Progenitor cell of endocrine pancreas (in vitro differentiated cells): ENCODE measurements at places on chromosomes 6 and 20.

DNA sequence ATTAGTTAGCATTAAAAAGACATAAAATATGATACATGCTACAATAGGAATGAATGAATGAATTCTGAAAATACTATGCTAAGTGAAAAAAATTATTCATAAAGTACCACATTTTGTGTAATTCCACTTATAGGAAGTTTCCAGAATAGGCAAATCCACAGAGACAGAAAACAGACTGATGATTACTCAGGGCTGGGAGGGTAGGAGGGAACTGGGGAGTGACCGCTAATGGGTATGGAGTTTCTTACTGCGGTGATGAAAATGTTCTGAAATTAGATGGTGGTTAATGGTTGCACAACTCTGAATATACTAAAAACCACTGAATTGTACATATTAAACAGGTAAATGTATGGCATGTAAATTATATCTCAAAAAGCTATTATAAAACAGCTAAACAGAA is 22.6 kb downstream of the FERMT1 start:
- no peaks in the 10 kb centered on the region for H3K27me3 ChIP-seq
- no peak overlapping the region for H3K27ac ChIP-seq
- DNase-seq, result no peak

GRCh38 chr20:63058696-63059335 is 52.1 kb upstream of the BHLHE23 start:
- H3K27me3 ChIP-seq, result peaks cover 32% of the 10 kb centered on the region
- no peak overlapping the region for H3K4me3 ChIP-seq
- no peak for DNase-seq
- H3K4me1 ChIP-seq, result no peaks in the 10 kb centered on the region
- no peak overlapping the region for H3K27ac ChIP-seq
- H3K36me3 ChIP-seq, result no peaks in the 10 kb centered on the region

- H3K27me3 ChIP-seq, result no peaks in the 10 kb centered on the region
- no peaks in the 10 kb centered on the region for H3K36me3 ChIP-seq
- no peak for DNase-seq
- no peaks in the 10 kb centered on the region for H3K4me1 ChIP-seq
- H3K4me3 ChIP-seq, result no peak overlapping the region
These were observed 40.3 kb downstream of the NKAIN2 start for GRCh38 chr6:123844011-123844410.

GRCh38 chr6:73665686-73666319 is 12.0 kb upstream of the SLC17A5 start:
- no peak for DNase-seq
- H3K4me1 ChIP-seq, result peaks cover 4% of the 10 kb centered on the region
- H3K27me3 ChIP-seq, result peaks cover 19% of the 10 kb centered on the region
- no peak overlapping the region for H3K4me3 ChIP-seq
- H3K36me3 ChIP-seq, result no peaks in the 10 kb centered on the region
- H3K27ac ChIP-seq, result no peak overlapping the region

GRCh38 chr6:128241216-128241615 is 279.2 kb downstream of the PTPRK start:
- H3K27me3 ChIP-seq, result no peaks in the 10 kb centered on the region
- peaks cover 6% of the 10 kb centered on the region for H3K36me3 ChIP-seq
- H3K27ac ChIP-seq, result peak overlapping the region; percentile 15
- no peak overlapping the region for H3K4me3 ChIP-seq

- no peak for DNase-seq
- no peak overlapping the region for H3K4me3 ChIP-seq
- peaks cover 41% of the 10 kb centered on the region for H3K27me3 ChIP-seq
- no peaks in the 10 kb centered on the region for H3K36me3 ChIP-seq
- no peak overlapping the region for H3K27ac ChIP-seq
- H3K4me1 ChIP-seq, result peaks cover 6% of the 10 kb centered on the region
These were observed 151.3 kb upstream of the QKI start for GRCh38 chr6:163263196-163263595.

GRCh38 chr6:143058987-143059386 is 1.7 kb upstream of the AIG1 start:
- H3K36me3 ChIP-seq, result no peaks in the 10 kb centered on the region
- no peak for DNase-seq
- peaks cover 18% of the 10 kb centered on the region for H3K4me1 ChIP-seq
- no peaks in the 10 kb centered on the region for H3K27me3 ChIP-seq
- H3K4me3 ChIP-seq, result peak overlapping the region; percentile 55

- H3K4me1 ChIP-seq, result peaks cover 6% of the 10 kb centered on the region
- H3K36me3 ChIP-seq, result peaks cover 11% of the 10 kb centered on the region
- peak; percentile 12 for DNase-seq
- no peak overlapping the region for H3K27ac ChIP-seq
- H3K27me3 ChIP-seq, result no peaks in the 10 kb centered on the region
- H3K4me3 ChIP-seq, result no peak overlapping the region
These were observed 130.5 kb downstream of the ZFP64 start for GRCh38 chr20:52060794-52061714.
